ENCODE measurements at places on chromosomes 1 and 21. TPM values are rescaled to one million over a fixed set of nuclear protein-coding genes. Genes with fewer than 3 reads are reported as not detected.

DNA sequence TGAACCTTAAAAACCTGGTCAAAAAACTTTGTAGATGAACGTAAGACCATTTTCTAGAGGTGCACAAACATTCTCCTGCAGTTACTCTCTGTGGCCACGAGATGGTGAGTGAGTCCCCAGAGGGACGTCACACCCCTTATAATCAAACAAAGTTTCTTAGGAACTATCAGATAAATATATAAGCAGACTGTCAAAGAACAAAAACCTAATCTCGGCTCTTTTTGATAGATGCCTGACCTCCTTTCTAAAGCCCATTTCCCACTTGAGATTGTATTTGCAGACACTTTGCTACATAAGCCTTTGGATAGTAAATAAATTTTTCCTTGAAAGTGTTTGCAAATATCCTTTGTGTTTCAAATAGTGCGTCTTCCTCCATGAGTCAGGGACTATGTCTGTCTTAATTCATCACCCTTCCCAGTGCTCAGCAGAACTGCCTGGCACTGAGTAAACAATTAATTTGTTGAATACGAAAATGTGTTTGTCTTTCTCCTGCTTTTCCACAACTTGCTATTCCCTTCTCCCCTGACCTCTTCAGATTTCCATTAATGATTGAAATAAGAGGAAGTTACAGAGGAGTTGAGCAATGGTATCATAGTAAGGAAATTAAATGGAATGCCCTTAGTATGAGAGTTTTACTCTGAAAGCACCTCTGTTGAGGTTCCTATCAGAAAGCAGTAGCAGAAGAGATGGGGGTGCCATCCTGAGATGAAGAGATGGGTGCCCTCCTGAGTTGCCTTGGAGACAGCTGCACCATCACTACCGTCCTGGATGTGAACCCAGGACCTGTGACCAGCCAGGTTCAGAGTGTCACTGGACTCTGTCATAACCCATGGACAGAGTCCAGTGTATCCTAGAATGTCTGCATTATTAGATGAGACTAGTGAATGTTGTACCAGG, 57.8 kb upstream of the RAVER2 start:
- peak overlapping the region; percentile 95 for H3K27ac ChIP-seq
- DNase-seq = peak; percentile 88
- no peaks in the 10 kb centered on the region for H3K27me3 ChIP-seq

- no peaks in the 10 kb centered on the region for H3K4me1 ChIP-seq
- no peaks in the 10 kb centered on the region for H3K36me3 ChIP-seq
- no peak overlapping the region for H3K4me3 ChIP-seq
- no peaks in the 10 kb centered on the region for H3K27me3 ChIP-seq
These were observed 29.1 kb upstream of the CNIH3 start for GRCh38 chr1:224587051-224587450.

DNA sequence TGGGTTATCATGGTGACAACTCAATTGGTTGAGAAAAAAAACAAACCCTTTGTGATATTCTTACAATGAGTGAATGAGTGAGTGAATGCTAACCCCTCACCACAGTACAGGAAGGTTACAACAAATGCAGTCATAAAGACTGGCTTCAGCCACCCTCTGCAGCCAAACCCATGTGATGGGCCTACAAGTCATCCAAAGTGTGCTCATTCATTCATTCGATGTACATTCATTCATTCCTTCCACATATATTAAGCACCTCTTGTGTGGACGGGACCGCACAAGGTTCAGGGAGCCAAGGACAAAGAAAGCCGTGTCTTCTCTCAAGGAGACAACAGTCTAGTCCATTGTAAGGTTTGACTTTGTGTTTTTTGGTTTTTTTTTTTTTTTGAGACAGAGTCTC, 49.4 kb downstream of the WDR4 start:
- peaks cover 2% of the 10 kb centered on the region for H3K27me3 ChIP-seq
- DNase-seq = no peak
- H3K27ac ChIP-seq = no peak overlapping the region

DNA sequence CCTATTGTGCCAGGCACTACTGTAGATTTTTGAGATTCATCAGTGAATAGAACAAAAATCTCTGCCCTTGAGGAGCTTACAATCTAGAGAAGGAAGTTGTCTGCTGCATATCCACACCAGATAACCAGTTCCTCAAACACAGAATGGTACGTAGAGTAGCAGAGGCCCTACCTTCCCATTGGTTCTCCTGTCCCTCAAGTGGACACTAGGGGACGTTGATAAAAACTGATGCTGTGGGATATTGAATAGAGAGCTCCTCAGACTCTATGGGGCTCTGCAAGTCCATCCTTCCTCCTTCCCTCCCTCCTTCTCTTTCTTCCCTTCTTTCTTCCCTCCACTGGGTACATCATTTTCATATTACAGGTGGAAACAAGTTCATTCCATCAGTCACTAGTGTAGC, 371.3 kb downstream of the PBX1 start:
- H3K27ac ChIP-seq = no peak overlapping the region
- no peaks in the 10 kb centered on the region for H3K36me3 ChIP-seq
- no peak for DNase-seq
- H3K4me3 ChIP-seq = no peak overlapping the region

- no peaks in the 10 kb centered on the region for H3K36me3 ChIP-seq
- H3K4me3 ChIP-seq = no peak overlapping the region
- no peak overlapping the region for H3K27ac ChIP-seq
- no peak for DNase-seq
- no peaks in the 10 kb centered on the region for H3K4me1 ChIP-seq
These were observed 44.8 kb downstream of the NRDC start for GRCh38 chr1:51833700-51834099.

- H3K4me3 ChIP-seq = peak overlapping the region; percentile 88
- H3K36me3 ChIP-seq = no peaks in the 10 kb centered on the region
- no peaks in the 10 kb centered on the region for H3K27me3 ChIP-seq
- peak overlapping the region; percentile 82 for H3K27ac ChIP-seq
These were observed 1.6 kb downstream of the ELK4 start for GRCh38 chr1:205630241-205630640.

DNA sequence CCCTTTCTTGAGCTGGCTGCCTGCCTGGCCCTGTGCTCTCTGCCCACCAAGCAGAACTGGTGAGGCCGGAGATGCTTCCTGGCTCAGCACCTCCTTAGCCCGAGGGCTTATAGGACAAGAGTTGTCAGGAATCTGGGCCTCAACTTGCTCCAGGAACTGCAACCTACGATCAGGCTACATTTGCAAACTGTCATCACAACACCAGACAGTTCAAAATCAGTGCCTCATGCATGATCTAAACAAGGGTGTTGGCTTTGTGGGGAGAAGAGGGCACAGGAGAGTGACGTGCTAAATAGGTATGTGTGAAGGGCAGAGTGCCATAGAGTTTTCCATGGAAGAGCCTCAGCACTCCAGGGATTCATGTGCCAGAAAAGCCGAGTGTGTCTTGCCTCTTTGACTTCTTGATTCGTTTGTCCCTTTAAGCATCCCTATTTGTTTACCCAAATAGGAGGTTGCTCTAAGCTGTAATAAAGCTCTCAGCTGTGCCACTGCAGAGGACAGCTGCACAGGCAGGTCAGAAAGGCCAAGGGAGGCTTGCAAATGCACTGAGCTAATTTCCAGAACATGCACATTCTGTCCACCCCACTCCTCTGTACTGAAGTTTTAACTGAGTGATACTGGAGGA, 30.2 kb upstream of the NEK2 start:
- no peak for DNase-seq
- no peaks in the 10 kb centered on the region for H3K4me1 ChIP-seq
- no peak overlapping the region for H3K27ac ChIP-seq
- H3K4me3 ChIP-seq = no peak overlapping the region

GRCh38 chr1:208132287-208132882, 111.8 kb downstream of the PLXNA2 start:
- peak; percentile 64 for DNase-seq
- no peak overlapping the region for H3K4me3 ChIP-seq
- H3K4me1 ChIP-seq = peaks cover 4% of the 10 kb centered on the region
- peaks cover 17% of the 10 kb centered on the region for H3K36me3 ChIP-seq

DNMT3L gene
- not detected for total RNA-seq

PSMD4 gene
- 181 TPM for total RNA-seq

NT5C1A gene
- not detected for total RNA-seq

LEFTY2 gene
- total RNA-seq = not detected

TMPRSS3 gene
- total RNA-seq = not detected

OLIG2 gene
- total RNA-seq = not detected

Data from endothelial cell of umbilical vein (primary cell).